Psoas muscle (tissue), 8 donors: ENCODE measurements at places on chromosomes 11 and 22. TPM values are rescaled to one million over a fixed set of nuclear protein-coding genes. Genes with fewer than 3 reads are reported as not detected.

DNA sequence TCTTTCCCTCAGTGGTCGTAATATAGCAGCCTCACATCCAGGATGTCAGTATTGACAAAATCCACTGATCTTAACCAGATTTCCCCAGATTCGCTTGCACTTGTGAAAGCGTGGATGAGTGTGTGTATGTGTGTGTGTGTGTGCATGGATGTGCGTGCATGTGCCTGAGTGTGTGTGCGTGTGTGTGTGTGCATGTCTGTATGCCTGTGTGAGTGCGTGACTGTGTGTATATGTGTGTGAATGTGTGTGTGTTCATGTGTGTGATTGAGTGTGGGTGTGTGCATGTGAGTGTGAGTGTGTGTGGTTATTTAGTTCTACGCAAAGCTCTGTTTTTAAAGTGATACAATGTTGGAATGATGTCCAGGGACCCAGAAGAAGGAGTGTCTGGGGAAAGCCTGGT is 723.2 kb downstream of the BRD1 start:
- no peaks in the 10 kb centered on the region for H3K36me3 ChIP-seq
- H3K27me3 ChIP-seq: no peaks in the 10 kb centered on the region
- DNase-seq: no peak
- no peak overlapping the region for H3K4me3 ChIP-seq
- H3K4me1 ChIP-seq: no peaks in the 10 kb centered on the region

DNA sequence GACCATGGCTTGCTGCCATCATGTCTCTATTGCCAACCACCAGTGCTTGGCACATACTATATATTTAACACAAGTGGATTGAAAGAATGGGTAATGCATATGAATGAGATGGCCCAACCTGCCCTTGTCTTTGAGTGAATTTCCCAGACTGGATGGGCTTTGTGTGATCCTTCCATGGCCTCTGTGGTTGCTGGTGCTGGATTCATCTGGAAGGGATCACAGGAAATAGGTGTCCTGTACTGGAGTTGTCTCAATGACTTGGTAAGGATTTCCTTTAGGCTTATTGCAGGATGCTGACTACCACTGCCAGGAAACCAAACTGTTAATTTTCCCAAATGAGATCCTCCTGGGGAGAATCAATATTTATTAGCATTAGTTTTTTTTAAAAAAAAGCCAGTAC is 328.6 kb downstream of the TMEM135 start:
- H3K27me3 ChIP-seq: no peaks in the 10 kb centered on the region
- H3K27ac ChIP-seq: no peak overlapping the region
- H3K4me1 ChIP-seq: no peaks in the 10 kb centered on the region
- no peak for DNase-seq

DNA sequence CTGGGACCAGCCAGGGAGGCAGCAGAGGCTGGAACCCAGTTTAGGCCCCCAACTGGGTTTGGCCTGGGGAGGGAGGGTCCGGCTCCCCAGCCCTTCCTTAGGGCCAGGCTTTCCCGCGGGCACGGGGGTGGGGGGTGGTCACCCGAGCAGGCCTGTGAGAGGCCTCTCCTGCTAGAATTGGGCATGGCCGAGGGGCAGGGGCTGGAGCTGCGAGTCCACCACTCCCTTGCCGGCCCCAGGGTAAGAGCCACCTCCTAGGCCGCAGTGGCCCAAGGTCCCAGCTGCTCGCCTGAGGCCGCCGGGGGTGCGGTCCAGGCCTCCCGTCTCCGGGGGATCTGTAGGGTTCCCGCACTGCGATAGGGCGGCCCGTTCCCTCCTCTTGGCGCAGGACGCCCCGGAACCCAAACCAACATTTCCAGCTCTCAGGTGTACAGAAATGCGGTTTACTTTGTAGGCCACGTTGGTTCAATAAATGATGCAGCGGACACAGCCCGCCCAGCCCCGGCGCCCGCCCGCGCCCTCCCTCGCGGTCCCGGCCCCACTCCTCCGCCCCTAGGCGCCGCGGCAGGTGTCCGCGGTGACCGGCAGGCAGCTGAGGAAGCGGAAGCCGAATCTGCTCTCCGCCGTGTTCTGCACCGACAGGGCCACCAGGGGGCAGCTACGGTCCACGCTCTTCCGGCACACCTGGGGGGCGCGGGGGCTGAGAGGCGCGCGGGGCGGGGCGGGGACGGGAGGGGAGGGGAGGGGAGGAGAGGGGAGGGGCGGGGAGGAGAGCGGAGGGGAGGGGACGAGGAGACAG is 5.9 kb downstream of the LMNTD2 start:
- H3K27ac ChIP-seq: no peak overlapping the region
- H3K4me3 ChIP-seq: peak overlapping the region; percentile 49
- H3K4me1 ChIP-seq: peaks cover 5% of the 10 kb centered on the region
- peak; percentile 64 for DNase-seq

DNA sequence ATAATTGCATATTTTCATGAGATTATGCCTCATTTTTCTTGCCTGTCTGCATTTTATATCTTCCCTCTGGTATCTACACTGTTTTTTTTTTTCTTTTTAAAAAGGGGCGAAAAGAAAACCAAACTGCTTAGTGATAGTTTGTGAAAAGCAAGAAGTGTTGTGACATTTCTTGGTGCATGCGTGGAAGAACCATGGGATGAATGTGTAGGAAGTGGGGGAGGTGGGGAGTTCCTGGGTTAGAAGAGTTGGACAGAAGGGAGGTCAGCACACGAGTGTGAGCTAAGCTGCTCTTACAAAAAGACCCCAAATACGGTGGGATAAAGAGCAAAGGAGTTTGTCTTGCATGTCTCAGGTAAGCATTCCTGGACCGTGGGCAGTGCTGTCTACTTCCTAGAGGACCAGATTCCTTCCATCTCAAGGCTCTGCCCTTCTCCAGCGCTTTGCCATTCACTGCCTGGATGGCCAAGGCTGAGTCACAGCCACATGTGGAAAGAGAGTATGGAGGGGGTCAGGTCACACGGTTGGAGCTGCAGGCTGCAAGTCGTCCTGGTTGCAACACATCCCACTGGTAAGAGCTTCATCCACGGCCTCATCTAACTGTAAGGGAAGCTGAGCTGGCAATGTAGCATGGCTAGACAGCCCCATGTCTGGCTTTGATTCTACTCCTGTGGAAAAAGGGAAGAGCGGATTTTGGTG is 300.6 kb downstream of the DDX10 start:
- DNase-seq: no peak
- H3K27me3 ChIP-seq: no peaks in the 10 kb centered on the region
- H3K4me1 ChIP-seq: peaks cover 11% of the 10 kb centered on the region
- H3K36me3 ChIP-seq: no peaks in the 10 kb centered on the region
- no peak overlapping the region for H3K4me3 ChIP-seq

CCDC88B gene
- 1.8 TPM for total RNA-seq

FADD gene
- total RNA-seq: 11.3 TPM

ACR gene
- total RNA-seq: 0.26 TPM
